ENCODE measurements at places on chromosomes 5 and 9.

DNA sequence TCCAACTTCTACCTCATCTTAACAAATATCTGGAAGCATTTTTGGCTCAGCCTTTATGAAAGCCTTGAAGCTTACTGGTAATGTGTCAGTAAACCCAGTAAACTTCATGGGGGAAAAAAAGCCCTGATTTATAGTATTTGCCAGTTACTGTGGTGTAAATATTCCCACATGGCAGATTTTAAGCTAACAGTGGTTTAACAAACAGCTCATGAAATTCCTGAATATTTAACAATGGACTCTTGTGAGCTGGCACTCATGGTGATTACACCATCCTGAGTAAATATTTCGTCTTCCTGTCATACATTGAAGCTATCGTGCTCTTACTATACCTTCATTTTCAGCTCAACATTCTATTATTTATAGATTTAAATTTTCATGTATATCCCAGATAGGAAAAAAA, 57.0 kb upstream of the ACOT12 start:
- peak; percentile 4 for DNase-seq

DNA sequence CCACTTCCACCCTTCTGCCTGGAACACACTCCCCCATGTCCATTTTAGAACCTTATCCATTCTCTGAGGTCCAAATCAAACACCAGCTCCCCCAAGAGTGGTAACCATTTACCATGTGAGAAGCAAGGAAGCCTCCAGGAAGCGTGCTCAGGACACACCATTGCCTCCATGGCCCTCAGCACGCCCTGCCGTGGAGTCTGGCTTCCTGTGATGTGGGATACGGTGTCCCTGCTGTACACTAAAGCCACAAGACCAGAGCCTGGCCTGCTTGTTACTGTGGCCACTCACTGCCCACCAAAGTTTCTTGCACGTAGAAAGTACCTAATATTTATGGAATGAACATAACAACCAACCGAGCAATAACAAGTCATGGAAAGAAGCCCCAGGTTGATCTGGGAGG, 151.7 kb downstream of the SEMA5A start:
- no peak for DNase-seq

- DNase-seq = no peak
These were observed 1.9 kb downstream of the FGF1 start for GRCh38 chr5:142683881-142684505.

DNA sequence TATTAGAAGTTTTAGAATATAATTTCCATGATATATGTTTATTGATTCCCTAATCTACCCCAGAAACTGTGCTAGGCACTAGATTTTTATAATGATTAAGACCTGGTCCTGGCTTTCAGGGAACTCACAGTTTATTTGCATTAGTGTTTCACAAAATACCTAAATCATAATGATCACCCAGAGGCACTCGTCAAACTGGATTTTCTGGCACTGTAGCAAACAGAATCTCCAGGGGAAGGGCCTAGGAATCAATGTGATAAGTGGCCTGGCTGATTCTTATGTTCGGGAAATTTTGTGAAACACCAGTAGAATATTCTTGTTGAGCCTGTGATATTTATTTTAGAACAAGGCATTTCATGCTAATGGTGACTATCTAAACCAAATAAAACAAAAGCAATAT, 37.4 kb upstream of the SRP19 start:
- no peak for DNase-seq

- no peak for DNase-seq
These were observed 364.4 kb downstream of the GADD45G start for GRCh38 chr9:89969156-89969675.

DNA sequence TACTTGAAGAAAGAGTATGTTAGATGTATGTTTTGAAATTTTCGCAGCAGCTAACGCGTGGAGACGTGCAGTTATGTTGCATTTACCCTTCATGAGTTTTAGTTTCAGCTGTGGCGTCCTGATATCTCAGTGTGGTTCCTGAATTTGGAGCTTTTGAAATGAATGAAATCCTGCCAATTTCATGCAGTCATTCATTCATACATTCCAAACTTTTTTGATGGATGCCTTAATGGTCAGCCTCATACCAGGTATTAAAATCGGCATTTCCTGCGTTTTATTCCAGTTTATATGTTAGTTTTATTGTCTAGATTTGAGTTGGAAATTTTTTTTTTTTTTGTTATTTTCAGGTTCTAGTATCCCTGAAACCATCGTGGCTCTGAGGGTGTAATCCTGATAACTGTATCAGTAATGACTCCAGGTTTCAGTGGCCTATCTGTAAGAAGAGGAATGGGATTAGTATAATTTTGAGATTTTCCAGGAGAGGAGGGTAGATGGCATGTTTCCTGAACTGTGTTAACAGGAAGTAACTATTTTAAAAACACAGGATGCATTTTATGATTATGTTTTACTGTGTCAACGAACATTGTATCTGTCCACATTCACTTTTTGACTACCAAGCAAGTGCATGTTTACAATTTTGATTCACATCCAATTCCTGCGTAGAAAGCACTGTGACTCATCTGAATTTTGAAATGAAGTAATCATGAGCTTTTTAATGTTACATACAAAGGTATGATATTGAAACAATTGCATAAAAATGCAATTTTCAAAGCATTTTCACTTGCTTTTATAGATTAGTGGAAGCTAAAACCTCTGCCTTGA, 1.0 kb downstream of the FOCAD start:
- DNase-seq = no peak

DNA sequence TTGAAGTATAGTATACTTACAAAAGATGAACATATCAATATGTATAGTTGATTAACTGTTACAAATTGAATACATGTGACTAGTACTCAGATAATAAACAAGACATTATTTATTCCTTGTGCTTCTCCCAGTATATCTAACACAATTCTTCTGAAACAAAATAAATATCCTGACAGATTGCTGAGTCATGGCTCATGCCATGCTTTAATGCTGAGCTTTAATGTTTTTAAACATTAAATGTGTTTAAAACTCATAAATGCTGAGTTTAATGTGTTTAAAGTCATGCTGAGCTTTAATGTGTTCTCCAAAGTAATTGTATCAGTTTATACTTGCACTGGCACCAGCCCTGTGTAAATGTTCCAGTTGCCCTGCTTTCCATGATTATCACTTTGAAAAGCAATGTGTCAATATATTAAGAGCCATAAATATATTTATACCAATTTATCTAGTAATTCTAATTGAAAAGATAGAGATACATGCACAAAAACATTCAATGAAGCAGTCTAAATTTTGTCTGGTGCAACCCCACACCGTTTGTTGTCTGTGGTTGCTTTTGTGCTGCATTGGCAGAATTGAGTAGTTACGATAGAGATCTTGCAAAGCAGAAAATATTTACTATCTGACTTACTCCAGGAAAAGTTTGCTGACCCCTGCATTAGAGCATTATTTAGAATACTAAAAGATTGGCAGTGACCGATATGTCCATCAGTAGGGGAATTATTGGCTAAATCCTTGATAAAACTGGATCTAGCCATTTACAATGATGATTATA, 15.7 kb downstream of the KIAA1958 start:
- no peak for DNase-seq

GRCh38 chr9:121285835-121286687, 18.1 kb downstream of the GSN start:
- peak; percentile 93 for DNase-seq

- no peak for DNase-seq
These were observed 12.2 kb upstream of the HMGCR start for GRCh38 chr5:75324791-75325190.

Measured in pulmonary artery endothelial cell (primary cell).